AG08395 (cell line): ENCODE measurements at places on chromosomes 5 and 9.

DNA sequence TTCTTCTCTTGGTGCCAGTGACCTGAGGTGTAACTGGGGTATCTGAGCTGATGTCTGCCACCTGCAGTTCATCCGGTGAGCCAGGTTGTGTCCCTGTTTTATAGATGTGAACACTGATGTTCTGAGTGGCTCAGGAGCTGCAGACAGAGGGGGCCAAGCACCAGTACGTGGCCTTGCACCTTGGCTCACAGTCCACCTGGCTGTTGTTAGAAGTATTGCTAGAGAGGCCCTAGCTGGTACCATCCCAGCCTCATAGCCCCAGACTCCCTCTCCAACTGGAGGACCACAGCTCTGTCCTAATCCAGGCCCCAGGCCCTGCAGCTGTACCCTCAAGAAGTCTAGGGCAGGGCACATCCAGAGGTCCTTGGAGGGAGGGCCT lies 16.2 kb downstream of the PHF2 start:
- no peak for DNase-seq

DNA sequence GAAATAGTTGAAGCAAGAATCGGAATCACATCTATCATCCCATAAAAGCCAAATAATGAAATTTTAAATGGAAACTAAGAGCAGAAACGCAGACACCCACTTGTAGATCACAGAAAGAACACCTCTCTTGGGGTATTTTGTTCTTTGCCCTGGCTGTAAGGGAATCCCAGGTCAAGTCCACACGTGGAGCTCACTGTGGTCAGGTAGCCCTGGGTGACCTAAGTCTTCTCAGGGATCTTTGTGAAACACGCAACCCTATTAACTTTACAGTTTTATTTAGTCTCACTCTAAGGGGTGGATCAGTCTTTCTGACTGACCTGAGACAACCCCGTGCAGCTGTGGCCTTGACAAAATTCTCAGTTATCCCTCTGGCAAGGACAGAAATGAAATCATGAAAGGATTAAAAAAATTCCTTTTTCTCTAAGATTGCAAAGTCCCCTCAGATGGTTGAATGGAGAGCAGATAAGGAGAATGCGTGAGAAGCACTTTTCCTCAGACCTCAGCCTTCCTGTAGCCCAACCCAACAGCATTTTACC lies 111.6 kb downstream of the NREP start:
- DNase-seq = no peak

DNA sequence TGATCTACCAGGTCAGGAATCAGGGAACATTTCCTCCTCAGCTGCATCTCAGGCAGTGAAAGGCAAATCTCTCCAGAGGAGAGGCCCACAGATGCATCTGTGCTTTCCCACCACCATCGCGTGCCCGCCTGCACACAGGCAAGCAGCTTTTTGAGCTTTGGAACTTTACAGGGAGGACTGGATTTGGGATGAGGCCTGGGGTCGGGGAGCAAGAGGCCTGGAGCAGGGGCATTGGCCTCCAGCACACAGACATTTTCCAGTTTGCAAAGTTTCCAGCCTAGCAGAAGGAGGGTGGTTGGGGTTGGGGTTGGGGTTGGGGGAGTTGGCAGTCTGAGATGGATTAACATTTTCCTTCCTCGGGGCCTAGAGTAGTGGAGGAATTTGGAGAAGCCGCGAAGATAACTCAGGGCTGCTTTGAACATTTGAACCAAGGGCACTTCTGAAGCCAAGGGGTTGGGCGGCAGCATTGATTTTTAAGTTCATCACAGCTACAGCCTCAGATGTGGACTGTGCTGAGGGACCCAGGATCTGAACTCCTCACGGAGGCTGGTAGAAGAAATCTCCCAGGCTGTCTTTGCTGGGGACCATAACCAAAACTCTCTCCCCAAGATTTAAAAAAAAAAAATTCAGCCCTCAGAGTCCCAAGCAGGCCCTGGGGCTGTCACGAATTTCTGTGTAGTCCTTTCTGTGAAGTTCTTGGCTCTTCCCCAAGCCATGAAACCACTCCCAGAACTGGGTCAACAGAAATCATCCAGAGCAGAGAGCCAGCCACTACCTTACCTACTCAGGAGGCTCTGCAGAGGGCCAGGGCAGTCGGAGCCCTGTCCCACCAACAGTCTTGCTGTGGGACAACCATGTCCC lies 25.6 kb downstream of the C5orf15 start:
- DNase-seq = peak; percentile 55

- peak; percentile 61 for DNase-seq
These were observed 244.0 kb downstream of the EPB41L4A start for GRCh38 chr5:112174959-112175594.

DNA sequence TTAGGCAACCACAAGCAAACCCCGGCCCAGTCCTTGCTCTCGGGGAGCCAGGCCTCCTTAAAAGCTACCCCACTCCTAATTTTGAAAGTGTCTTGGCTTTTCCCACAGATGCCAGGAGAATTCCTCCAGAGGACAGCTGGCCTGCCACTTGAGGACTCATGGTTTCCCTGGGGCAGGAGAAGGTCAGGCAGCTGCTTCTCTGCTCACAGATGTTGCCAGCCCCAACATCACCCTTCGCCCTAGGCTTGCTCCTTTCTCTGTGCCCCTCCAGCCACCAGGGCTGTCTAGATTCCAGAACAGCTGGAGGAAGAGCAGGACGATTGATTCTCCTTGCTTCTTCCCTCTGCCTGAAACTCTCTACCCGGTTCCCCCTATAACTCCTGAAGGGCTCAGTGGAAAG lies 8.5 kb downstream of the GGTA1 start:
- DNase-seq = no peak

DNA sequence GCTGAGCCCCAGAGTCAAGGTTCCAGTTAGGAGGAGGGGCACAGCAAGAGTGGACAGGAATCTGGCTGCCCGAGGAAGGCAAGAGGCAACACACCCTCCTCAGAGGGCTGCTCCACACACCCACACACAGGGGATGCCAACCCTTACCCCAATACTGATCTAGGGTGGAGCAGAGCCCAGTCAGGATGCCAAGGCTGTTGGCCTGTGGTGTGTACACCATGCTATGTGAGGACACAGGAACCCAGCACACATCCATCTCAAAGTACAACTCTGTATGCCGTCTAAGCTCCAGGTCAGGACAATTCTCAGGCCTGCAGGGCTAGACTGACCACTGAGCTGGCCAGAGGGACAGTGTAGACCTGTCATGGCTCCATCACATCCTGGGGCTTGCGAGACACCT lies 2.6 kb downstream of the SEPTIN8 start:
- no peak for DNase-seq

GRCh38 chr5:67129768-67130167 lies 66.8 kb downstream of the CD180 start:
- no peak for DNase-seq

- DNase-seq = no peak
These were observed 255.5 kb downstream of the FANCC start for GRCh38 chr9:95061916-95062595.

- no peak for DNase-seq
These were observed 740 bp upstream of the TRMT10B start for GRCh38 chr9:37752642-37753488.

GRCh38 chr5:36452424-36453006 lies 150.8 kb upstream of the RANBP3L start:
- no peak for DNase-seq

GRCh38 chr5:146710348-146710747 lies 168.2 kb downstream of the PPP2R2B start:
- DNase-seq = no peak

DNA sequence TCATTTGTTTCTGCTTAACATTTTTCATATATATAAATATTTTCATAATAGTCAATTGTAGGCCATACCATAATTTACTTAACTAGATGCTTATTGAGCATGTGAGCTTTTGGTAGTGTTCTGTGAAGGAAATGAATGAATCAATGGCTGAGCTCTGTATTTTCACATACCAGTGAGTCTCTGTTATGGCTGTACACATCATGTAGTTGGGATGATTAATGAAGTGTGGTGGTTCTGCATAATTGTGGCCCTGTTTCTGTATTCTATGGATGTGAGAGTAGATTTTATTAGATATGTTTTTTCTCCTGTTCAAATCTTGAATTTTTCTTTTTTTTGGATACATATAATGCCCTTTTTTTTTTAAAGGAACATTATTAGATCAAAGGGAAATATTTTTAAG lies 56.2 kb downstream of the CTNNA1 start:
- DNase-seq = peak; percentile 29

DNA sequence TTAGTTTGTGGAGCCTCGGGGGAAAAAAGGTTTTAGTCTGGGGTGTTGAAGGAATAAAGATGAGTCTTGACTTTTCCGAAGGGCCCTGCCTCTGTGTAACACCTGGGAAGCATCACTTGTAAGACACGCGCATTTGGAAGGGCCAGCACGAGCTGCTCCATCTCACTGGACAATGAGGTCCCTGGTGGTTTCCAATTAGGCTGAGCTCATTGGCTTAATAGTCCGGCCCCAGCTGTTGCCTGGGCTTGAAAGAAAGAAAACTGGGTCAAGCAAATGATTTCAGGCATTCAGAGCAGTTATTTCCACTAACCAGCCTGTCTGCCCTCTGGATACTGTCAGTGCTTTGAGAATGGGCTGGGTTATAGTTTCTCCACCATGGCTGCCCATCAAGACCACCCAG lies 64.5 kb downstream of the NSUN2 start:
- no peak for DNase-seq

DNA sequence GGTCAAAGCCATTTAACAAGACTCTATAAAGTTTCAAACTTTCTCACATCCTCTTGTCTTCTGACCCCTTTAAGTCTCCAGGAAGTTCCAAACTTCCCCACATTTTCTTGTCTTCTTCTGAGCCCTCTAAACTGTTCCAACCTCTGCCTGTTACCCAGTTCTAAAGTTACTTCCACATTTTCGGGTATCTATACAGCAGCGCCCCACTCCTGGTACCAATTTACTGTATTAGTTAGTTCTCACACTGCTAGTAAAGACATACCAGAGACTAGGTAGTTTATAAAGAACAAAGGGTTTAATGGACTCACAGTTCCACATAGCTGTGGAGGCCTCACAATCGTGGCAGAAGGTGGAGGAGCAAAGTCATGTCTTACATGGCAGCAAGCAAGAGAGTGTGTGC lies 23.3 kb upstream of the PRLR start:
- no peak for DNase-seq

- DNase-seq = no peak
These were observed 25.8 kb downstream of the LPCAT1 start for GRCh38 chr5:1497795-1498622.

GRCh38 chr9:113621309-113621791 lies 157.8 kb downstream of the RGS3 start:
- peak; percentile 92 for DNase-seq

GRCh38 chr9:111467778-111468367 lies 16.3 kb downstream of the ECPAS start:
- DNase-seq = no peak

DNA sequence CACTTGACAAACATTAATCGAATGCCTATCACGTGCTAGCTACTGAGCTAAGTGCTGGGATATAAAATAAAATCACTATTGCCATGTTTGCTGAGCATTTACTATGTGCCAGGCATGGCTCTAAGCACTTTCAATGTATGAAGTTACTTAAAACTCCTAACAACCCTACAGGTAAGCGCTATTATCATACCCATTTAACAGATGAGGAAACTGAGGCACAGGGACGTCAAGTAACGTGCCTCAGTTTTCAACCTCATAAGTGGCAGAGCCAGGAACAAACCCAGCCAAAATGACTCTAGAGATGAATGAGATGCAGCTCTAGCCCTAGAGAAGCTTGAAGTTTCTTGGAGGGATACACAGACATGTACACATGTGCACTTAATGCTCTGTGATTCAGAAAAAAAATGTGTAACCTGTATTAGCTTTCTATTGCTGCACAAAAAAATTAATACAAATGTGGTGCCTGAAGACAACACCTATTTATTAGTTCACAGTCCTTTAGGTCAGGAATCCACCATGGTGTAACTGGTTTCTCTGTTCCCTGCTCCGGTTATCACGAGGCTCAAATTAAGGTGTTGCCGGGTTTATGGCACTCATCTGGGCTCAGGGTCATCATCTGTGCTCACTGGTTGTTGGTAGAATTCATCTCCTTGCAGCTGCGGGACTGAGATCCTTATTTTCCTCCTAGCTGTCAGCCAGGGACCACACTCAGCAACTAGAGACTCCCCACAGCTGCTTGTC lies 33.7 kb downstream of the TTLL11 start:
- no peak for DNase-seq

- peak; percentile 37 for DNase-seq
These were observed at the start of gene TRIM7 for GRCh38 chr5:181204826-181205760. TRIM7 (minus strand) TSS chr5:181205196; CDS start chr5:181205110, 86 bp downstream.
